A673 (cell line): ENCODE measurements at places on chromosomes 7 and 10.
A peak's percentile ranks its signal among the peaks of the same experiment; 100 is the strongest.

GRCh38 chr7:121385800-121386179, 10.3 kb downstream of the FAM3C start:
- peak; percentile 52 for DNase-seq

DNA sequence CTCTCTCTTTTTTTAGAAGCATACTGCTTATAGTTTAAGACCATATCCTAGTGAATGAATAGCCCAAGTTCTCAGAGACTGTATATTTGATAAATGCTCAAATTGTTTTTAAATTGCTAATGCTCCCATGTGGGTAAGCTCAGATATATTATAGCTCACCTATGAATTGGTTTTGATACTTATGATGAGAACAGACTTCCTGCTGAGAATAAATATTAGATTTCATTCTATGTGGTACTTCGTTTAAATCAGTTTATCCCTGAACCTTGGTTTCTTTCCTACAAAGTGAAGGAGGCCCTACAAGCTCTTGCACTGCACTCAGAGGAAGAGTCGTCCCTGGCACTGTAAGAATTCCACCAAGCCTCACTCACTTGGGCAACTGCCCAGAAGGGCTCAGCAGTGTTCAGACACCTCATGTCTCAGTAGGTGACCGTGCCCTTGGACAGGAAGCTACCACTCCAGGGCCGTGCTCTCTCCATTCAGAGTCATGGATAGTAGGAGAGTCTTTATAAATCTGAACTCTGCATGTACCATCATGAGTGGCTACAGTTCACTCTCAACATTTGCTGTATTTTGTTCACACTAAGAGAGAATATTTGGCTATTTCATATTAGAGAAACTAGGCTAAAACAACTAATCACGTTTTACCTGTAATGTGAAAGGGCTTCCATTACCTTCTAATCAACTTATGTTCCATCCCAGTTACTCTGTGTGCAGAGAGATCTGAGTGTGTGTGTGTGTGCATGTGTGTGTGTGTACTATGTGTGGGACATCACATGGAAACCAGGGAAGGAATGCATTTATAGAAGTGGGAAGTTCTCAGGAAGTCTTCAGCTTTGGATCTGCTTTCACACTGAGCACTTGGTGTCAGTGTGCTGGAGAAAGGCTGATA, 93.8 kb downstream of the PTPRE start:
- peak; percentile 22 for DNase-seq

- DNase-seq, result no peak
Measured at GRCh38 chr10:107071301-107071700, 93.2 kb downstream of the SORCS1 start.

GRCh38 chr10:127874671-127875448, 17.9 kb downstream of the CLRN3 start:
- no peak for DNase-seq

DNA sequence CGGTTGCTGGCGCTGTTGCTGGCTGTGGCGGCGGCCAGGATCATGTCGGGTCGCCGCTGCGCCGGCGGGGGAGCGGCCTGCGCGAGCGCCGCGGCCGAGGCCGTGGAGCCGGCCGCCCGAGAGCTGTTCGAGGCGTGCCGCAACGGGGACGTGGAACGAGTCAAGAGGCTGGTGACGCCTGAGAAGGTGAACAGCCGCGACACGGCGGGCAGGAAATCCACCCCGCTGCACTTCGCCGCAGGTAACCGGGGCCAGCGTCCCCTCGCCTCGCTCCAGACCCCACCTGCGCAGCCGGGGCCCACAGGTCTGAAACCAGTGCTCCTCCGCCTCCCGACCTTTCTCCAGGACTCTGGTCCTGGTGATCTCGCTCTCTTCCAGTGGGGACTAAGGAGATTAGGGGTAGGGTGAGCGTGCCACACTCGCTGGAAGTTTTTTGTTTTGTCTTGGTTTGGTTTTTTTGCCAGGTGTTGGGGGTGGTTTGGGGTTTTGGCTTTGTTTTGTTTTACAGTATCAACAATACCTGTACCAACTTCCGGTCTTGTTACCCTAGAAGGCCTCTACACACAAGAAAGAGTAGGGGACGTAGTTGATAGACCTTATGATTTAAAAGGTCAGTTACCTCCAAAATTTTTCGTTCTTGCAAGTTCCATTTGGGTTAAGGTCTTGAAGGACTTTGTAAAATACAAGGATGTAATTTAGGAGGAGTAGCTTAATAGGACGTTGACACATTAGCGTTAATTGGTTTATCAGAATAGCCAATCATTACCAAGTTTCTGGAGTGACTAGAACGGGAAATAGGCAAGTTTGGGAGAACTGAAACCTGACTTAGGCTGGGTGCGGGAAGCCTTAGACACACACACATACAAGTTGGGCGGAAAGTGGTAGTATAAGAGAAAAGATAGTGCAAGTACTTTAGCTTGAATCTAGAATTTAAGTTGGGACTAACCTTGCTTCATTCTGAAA, 704 bp downstream of the TNKS2 start:
- DNase-seq, result peak; percentile 68

- DNase-seq, result no peak
Measured at GRCh38 chr10:132247943-132248342, 59.8 kb downstream of the STK32C start.

GRCh38 chr7:79781716-79782115, 328.2 kb upstream of the MAGI2 start:
- no peak for DNase-seq

- DNase-seq, result no peak
Measured at GRCh38 chr10:11364241-11364640, 247.2 kb downstream of the USP6NL start.

- peak; percentile 79 for DNase-seq
Measured at GRCh38 chr7:31782411-31782991, 95.5 kb downstream of the PPP1R17 start.

GRCh38 chr7:104921596-104921995, 92.4 kb upstream of the KMT2E start:
- DNase-seq, result no peak

GRCh38 chr7:113338071-113338696, 219.8 kb upstream of the SMIM30 start:
- peak; percentile 12 for DNase-seq

- no peak for DNase-seq
Measured at GRCh38 chr10:15202639-15203038, 34.1 kb upstream of the NMT2 start.

GRCh38 chr7:2387897-2388636, 15.3 kb upstream of the CHST12 start:
- no peak for DNase-seq

- DNase-seq, result peak; percentile 37
Measured at GRCh38 chr7:111232249-111233084, 141.5 kb downstream of the LRRN3 start.

GRCh38 chr7:158783595-158783994, 45.7 kb downstream of the ESYT2 start:
- DNase-seq, result no peak

DNA sequence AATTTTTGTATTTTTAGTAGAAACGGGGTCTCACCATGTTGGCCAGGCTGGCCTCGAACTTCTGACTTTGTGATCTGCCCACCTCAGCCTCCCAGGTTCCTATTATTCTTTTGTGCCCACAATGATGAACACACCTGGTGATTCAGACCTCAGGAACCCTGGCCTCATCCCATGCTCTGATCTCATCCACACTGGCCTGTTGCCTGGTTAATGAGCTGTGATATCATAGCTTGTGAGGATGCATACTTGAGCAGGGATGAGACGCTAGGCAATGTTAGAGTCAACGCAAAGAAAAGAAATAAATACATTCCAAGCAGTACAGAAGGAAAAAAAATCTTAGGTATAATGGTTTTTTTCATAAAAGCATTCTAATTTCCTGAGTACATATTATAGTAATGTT, 82.4 kb upstream of the RNF32 start:
- no peak for DNase-seq

DNA sequence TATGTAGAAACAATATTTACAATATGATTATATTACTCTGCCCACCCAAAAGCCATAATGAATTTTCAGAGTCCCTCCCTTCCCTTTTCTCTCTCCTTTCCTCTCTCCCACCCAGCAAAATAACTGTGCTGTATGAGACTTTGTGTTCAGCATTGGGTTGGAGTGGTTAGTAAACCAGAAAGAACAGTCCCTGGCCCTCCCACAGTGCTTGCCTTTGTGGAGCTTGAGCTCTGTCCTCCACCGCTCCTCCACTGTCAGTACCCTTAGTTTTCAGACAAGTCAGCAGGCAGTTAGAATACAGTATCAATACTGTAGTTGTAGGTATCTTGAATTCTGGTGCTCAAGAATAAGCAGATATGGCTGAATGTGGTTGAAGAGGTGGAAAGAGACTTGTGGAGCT, 92.7 kb downstream of the CDK14 start:
- no peak for DNase-seq

DNA sequence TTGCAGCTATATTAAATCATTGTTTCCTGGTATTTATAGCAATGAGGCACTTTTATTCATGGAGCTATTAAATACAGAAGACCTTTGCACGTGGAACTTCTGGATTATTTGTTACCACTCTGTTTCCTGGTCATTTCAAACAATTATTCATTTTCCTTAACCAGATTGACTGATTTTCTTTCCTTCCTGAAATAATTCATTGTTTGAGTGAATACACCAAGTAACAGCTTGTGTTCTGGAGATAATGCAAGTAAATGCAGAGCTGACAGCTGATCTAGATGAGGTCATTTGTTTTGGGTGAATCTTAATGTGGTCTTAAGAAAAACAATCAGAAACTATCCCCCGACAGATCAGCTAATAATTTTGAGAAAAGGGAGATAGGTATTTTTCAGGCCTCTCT, 497.7 kb downstream of the KIF20B start:
- no peak for DNase-seq

DNA sequence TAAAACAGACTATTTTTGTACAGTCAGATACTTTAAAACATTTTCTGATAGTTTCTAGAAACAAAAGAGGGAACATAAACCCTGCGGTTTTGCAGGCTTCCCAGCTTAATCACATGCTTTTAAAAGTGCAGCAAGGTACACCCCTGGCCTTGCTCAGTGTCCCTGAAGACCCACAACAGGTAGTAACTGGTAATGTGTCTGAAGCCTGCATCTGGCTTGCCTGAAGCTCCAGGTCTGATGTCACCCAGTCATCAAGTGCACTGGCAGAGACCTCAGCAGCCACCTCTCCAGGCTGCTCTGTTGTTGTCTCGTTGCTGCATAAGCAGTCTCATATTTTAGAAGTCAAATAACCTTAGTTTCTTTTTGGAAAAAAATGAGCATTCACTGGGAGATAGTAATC, 376.1 kb upstream of the MTPN start:
- DNase-seq, result no peak

GRCh38 chr7:28419716-28420115, 7.4 kb downstream of the CREB5 start:
- no peak for DNase-seq

GRCh38 chr10:77542710-77543259, 94.8 kb downstream of the KCNMA1 start:
- no peak for DNase-seq

DNA sequence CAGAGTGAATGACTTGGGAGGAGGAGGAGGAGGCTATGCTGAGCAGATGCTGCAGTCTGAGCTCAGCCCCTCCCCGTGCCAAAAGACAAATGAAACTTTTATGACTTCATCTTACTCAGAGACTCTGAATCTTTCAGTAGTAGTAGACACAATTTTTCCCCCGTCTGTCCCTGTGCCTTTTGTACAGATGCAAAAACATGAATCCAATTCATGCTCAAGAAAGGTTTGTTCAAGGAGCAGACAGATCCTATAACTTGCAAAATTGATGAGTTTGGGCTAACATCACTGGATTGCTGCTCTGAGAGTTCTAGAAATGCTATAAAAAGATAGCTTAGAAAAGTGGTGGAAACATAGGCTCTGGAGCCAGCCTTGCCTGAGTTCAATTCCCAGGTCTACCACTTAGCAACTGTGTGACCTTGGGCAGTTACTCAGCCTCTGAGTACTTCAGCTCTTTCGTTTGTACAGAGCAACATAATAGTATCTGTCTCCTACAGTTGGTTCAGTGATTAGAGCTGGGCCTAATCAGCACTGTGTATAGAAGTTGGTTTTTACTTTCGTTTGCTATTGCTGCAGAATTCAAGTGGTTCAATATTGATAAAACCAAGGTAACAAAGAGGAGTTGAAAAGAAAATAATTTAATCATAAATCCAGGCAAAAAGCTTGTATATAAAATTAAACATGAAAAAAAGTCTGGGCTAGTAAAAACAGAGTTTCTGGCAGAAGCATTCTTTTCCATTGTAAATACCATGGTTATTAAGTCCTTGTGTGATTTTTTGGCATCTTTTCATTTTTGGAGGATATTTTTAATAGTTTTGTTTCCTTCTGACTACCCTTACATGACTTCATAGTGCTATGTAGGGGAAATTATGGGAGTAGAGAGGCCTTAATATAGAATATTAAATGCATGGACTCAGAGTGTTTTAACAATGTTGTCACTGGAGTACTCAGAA, 174.2 kb upstream of the ZNF32 start:
- no peak for DNase-seq

DNA sequence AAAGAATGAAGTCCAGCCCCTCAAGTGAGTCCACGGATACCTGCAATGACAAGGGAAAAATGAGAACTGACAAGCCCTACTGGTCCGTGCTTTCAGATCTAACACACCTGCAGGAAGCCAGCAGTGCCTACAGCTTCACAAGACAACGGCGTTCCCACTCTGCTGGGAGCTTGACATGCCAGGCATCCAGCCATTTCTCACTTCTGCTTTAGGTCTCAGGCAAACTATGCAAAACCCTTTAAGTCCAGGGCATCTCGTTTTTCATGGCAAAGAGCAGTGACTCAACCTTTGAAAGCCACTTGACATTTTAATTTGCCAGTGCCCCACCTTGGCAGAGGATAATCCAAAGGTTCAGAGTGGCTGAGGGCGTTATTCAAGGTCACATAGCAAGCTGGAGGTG, 49.1 kb upstream of the GPAM start:
- no peak for DNase-seq

GRCh38 chr10:31756729-31757110, 171.9 kb downstream of the ARHGAP12 start:
- no peak for DNase-seq

- DNase-seq, result no peak
Measured at GRCh38 chr7:157526005-157526912, 189.5 kb downstream of the DNAJB6 start.

- no peak for DNase-seq
Measured at GRCh38 chr7:139706837-139707236, 71.0 kb downstream of the HIPK2 start.

DNA sequence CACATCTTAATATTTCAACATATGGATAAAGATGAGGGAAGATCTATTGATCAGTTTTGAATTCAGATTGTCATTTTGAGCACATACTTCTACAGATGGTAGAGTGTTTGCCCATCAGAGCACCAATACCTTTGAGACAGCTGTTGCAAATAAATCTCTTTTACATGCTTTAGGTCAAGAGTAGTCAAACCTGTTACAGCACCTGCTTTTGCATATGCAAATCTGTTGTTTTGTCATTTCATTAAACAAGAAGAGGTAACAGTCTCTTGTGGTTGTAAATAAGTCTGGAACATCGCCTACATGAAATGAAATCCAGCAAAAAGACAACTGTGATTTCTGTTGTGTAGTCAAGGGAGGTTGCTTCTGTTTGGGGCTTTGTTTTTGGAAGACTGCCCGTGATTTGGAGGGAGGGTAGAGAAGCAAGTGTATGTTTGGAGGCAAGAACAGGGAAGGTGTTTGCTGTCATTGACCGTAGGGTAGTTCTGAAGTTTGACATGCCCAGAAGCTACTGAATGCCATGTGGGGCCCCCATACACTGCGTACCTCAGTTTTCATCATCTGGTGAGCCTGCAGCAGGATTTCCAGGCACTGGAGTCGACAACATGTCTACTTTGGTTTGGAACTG, 233.6 kb upstream of the PPP1R3A start:
- DNase-seq, result no peak
